Hepatocyte (in vitro differentiated cells): ENCODE measurements at places on chromosomes 12 and 14. TPM values are rescaled to one million over a fixed set of nuclear protein-coding genes. Genes with fewer than 3 reads are reported as not detected.
A peak's percentile ranks its signal among the peaks of the same experiment; 100 is the strongest.

Gene SPTB
- 1.1 and 2.1 TPM in 2 replicates for total RNA-seq

DNA sequence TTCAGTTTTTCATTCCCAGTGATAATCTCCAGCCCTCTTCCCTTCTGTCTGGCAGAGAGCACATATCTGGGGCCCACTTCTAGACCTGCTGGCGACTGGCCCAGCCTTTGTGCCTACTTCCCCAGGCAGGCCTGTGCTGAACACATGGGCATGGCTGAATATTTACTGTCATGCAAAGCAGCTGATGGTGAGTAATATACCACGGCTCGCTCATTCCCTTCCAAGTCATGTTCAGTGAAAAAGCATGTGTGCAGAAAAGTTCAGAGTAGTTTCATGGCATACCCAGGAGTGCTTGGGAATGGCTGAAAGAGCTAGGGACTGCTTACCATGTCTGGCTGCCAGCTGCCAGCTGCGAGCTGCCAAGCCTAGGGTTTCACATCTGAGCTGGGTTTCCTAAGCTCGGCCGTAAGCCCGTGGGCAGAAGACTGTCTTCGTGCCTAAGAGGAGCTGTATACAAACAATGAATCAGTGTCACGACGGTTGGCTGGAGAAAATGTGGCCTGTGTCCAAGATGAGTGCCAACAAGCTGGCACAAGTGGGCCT is 179.9 kb upstream of the PELI2 start:
- peak overlapping the region; percentile 12 for H3K27ac ChIP-seq
- H3K36me3 ChIP-seq = no peaks in the 10 kb centered on the region
- H3K27me3 ChIP-seq = no peaks in the 10 kb centered on the region
- no peak overlapping the region for H3K4me3 ChIP-seq
- DNase-seq = peak; percentile 30
- H3K4me1 ChIP-seq = peaks cover 12% of the 10 kb centered on the region

- DNase-seq = peak; percentile 32
- no peaks in the 10 kb centered on the region for H3K36me3 ChIP-seq
- no peaks in the 10 kb centered on the region for H3K27me3 ChIP-seq
- H3K4me1 ChIP-seq = no peaks in the 10 kb centered on the region
- no peak overlapping the region for H3K4me3 ChIP-seq
Measured at GRCh38 chr14:23399591-23399990, 8.5 kb downstream of the MYH6 start.

DNA sequence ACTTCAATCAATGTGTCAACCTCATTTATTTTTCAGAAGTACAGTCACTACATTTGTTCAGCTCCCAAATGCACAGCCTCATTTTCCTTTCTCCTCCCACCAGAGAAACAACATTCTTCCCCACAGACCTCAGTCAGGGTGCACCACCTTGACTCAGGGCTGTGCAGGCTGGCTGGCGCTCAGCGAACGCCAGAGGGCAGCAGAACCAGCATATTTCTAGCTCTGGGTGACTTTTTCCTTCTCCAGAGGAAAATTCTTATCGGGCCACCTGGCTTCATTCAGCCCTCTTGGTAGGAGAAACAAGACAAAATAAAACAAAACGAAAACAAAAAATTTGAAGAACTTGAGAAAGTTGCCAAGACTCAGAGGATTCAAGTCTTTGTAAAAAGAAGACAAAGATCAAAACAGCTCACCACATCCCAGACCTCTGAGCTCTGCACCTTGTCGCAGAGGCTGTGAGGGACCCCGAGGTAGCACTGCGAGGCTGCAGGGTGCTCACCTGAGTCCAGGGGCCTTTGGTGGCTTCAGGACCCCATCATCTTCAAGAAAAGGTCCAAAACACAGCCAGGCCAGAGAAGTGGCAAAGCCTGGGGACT is 33.7 kb downstream of the PAH start:
- no peaks in the 10 kb centered on the region for H3K27me3 ChIP-seq
- DNase-seq = peak; percentile 80
- no peaks in the 10 kb centered on the region for H3K36me3 ChIP-seq
- H3K4me3 ChIP-seq = no peak overlapping the region
- no peak overlapping the region for H3K27ac ChIP-seq
- no peaks in the 10 kb centered on the region for H3K4me1 ChIP-seq

GRCh38 chr14:90536092-90536491 is 139.3 kb downstream of the CALM1 start:
- DNase-seq = no peak
- no peak overlapping the region for H3K4me3 ChIP-seq
- H3K27me3 ChIP-seq = no peaks in the 10 kb centered on the region
